ENCODE measurements at places on chromosomes 7 and 10. TPM values are rescaled to one million over a fixed set of nuclear protein-coding genes. Genes with fewer than 3 reads are reported as not detected.

DNA sequence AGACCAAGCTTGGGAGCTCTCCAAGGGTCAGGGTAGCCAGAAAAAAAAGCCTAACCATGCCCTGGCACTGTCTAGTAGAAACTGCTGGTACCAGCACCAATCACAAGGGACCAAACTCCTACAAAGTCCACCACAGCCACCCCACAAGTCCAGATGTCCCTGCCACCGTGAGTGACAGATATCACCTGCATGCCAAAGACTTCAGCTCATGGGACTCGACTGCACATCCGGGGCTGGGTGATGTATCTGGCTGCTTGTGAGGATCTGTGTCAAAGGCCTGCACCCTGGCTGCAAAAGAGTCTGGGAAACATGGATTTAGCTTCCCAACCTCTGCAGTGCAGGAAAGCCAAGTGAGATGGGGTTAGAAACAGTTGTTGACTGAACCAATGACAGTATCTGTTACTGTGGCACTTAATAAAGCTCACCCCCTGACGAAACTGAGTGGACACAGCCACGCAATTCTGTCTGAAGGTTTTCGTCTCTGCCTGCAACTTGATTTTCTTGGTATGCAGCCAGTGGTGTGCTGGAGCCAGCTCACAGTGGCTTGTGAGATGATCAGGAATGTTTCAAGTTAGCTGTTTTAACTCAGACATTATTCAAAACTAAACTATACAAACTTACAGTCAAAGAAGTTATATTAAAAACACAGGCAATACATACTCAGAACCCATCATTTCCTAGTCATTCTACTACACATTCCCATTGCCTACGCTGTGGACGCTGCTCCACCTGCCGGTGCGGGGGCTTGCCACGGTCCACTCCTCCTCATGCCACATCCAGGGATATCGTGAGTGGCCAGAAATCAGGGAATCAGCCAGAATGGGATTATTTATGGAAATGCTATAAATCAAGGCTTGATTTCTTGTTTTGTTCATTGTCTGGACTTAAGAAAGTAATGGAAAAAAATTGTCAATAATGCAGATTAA, 9.2 kb downstream of the ZNF488 start:
- no peak for DNase-seq

DNA sequence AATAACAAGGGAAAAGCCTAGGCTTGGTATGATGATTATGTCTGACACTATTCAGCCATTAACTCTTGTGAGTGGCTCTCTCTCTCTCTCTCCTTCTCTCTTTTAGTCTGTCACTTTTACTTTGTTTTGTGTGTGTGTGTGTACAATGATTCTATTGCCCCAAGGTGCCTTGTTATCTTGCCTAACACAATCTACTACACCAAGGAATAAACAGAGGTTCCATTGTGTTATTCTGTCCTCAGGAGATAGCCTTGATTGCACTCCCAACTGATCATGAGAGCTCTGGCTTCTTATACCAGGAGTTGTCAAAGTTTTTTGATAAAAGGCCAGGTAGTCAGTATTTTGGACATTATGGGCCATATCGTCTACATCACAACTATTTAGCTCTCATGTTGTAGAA, 123.4 kb upstream of the CALCR start:
- no peak for DNase-seq

Gene CCDC186
- 30.1 TPM for total RNA-seq

Gene EPDR1
- total RNA-seq: 12.2 TPM

Measured in hepatocyte (in vitro differentiated cells).